ENCODE measurements at places on chromosomes 4 and X. TPM values are rescaled to one million over a fixed set of nuclear protein-coding genes. Genes with fewer than 3 reads are reported as not detected.

The RS1 gene
- not detected for total RNA-seq

The SYTL5 gene
- total RNA-seq = not detected

The CPZ gene
- under 0.01 TPM for total RNA-seq

The CDX4 gene
- total RNA-seq = not detected
